Placental pericyte (primary cell): ENCODE measurements at places on chromosomes 5 and 9. TPM values are rescaled to one million over a fixed set of nuclear protein-coding genes. Genes with fewer than 3 reads are reported as not detected.

PCDHA12 gene
- total RNA-seq = under 0.01 and 0.14 TPM in 2 replicates

TAF11L7 gene
- total RNA-seq = not detected in 2 replicates

DAB2 gene
- total RNA-seq = 69.9 and 132 TPM in 2 replicates

SAXO1 gene
- total RNA-seq = not detected in 2 replicates

C9orf153 gene
- total RNA-seq = under 0.01 and 0.14 TPM in 2 replicates

SPOUT1 gene
- total RNA-seq = 11.2 and 40.4 TPM in 2 replicates

CCDC187 gene
- not detected in 2 replicates for total RNA-seq

BOD1 gene
- 55.0 and 95.0 TPM in 2 replicates for total RNA-seq

PCDHGB4 gene
- total RNA-seq = 28.2 and 30.4 TPM in 2 replicates

UBE2D2 gene
- total RNA-seq = 51.9 and 90.2 TPM in 2 replicates

SETD9 gene
- total RNA-seq = 8.1 and 10.5 TPM in 2 replicates

C5orf52 gene
- total RNA-seq = not detected in 2 replicates

FAM221B gene
- total RNA-seq = not detected in 2 replicates

COL15A1 gene
- total RNA-seq = 5.4 and 108 TPM in 2 replicates

GCNT4 gene
- 1.1 and 1.3 TPM in 2 replicates for total RNA-seq

FBP2 gene
- total RNA-seq = not detected in 2 replicates

TIMD4 gene
- not detected in 2 replicates for total RNA-seq

MRRF gene
- total RNA-seq = 41.8 and 45.7 TPM in 2 replicates

NDST1 gene
- 41.1 and 93.8 TPM in 2 replicates for total RNA-seq

PCDHB9 gene
- total RNA-seq = 0.14 TPM in 1 of 2 replicates, not detected in the other

C6 gene
- not detected in 2 replicates for total RNA-seq

CER1 gene
- not detected in 2 replicates for total RNA-seq

IL13 gene
- not detected in 2 replicates for total RNA-seq

FBXO38 gene
- total RNA-seq = 55.8 and 72.9 TPM in 2 replicates

DMRTA1 gene
- total RNA-seq = 0.66 and 1.0 TPM in 2 replicates

ACTBL2 gene
- 1.8 and 3.3 TPM in 2 replicates for total RNA-seq

CD14 gene
- 1.3 and 1.8 TPM in 2 replicates for total RNA-seq

LCNL1 gene
- 0.14 and 9.8 TPM in 2 replicates for total RNA-seq

CORO2A gene
- total RNA-seq = 0.44 and 1.1 TPM in 2 replicates

BTNL3 gene
- not detected in 2 replicates for total RNA-seq

TRMT10B gene
- 1.0 and 3.3 TPM in 2 replicates for total RNA-seq

HEMGN gene
- total RNA-seq = not detected in 2 replicates

NXNL2 gene
- total RNA-seq = 0.22 and 1.3 TPM in 2 replicates

ACSL6 gene
- not detected in 2 replicates for total RNA-seq

CDO1 gene
- 1.3 and 6.0 TPM in 2 replicates for total RNA-seq
